ENCODE measurements at places on chromosomes 4 and X.

DNA sequence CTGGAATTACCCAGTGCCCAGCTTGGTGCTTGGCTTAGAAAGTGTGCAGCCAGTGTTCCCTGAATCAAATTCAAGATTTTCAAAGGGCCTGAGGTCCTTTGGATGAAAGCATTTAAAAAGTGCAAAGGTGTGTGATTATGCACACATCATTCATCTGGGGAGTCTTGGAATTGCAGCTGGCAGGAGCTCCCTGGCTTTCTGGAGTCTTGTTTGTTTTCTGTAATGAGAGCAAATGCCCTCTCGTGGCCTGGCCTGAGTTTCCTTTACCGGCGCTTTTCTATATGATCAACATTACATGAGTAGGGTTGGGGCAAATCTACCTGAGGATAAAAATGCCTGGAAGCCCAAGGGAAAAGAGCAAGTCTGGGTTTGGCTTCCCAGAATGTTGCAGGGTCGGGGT, 24.6 kb upstream of the SORCS2 start:
- no peak for DNase-seq

GRCh38 chr4:46656071-46656470, 253.0 kb downstream of the COX7B2 start:
- no peak for DNase-seq

- DNase-seq: no peak
These were observed 369.7 kb upstream of the DIAPH2 start for GRCh38 chrX:96314985-96315384.

GRCh38 chr4:148380291-148380690, 61.9 kb downstream of the NR3C2 start:
- DNase-seq: no peak
